C1 segment of cervical spinal cord (tissue), 14 donors: ENCODE measurements at places on chromosomes 5 and 9.

GRCh38 chr9:133664173-133665050 lies 28.2 kb downstream of the DBH start:
- DNase-seq, result no peak

- no peak for DNase-seq
Observed at GRCh38 chr9:136297016-136297691, 6.7 kb downstream of the CCDC187 start.

DNA sequence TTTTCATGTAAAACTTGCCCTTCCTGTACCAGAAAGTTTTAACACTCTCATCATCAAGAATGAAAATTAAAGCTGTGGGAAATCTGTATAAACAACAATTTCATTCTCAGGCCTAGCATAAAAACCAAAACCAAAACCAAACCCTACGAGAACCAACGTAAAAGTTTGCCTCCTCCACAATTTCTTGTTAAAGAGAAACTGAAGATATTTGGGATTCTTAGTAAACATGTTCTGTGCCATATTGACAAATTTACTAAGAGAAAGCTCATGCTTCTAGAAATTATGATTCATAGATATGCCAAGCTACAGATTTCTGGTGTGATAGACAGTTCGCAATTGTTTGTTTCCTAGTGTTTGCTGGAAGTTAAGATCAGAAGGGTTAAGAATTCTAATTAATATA lies 801.0 kb upstream of the NUDT12 start:
- DNase-seq, result no peak

GRCh38 chr5:87277279-87277835 lies 9.7 kb downstream of the RASA1 start:
- no peak for DNase-seq

GRCh38 chr9:10354591-10354990 lies 258.2 kb downstream of the PTPRD start:
- no peak for DNase-seq
